Tibial nerve (tissue), 4 donors: ENCODE measurements at places on chromosomes 4 and X.

- DNase-seq, result peak; percentile 16
These were observed 674 bp downstream of the SEC24B start for GRCh38 chr4:109434007-109434971.

DNA sequence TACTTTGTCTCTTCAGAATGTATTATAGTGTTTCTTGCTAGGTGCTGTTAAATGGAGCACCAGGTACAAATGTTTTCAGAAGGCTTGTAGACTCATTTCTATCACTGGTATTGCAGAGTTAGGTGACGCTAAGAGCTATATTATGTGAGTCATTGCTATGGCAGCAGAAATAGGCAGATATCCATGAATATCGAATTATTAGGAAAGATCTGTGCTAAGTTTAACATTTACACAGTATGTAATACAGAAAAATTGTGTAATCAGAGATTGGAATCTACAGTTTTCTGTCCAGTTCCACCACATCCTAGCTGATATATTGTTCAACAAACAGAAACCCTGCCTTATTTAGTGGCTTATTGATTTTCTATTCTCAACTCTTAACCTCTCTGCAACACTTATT, 1025.5 kb downstream of the STIM2 start:
- no peak for DNase-seq

DNA sequence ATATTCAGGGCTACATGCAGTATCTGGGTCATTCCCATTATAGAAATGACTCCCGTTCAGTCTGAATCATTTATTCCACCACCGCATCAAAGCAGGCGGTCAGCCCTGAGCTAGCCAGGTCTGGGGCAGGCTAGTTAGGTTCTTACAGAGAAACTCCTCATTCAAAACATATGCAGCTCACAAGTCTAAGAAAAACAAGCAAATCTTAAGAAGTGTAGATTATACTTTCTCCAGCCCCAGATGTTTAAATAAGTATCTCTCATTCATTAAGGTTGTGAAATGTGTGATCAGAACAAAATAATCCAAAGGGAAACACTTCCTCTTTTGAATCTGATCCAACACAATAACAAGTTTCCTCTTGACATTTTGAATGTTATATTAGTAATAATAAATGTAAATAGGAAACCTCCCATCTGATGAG, 441.9 kb downstream of the INPP4B start:
- no peak for DNase-seq

- no peak for DNase-seq
These were observed 72.7 kb downstream of the SHISA3 start for GRCh38 chr4:42470023-42470422.

DNA sequence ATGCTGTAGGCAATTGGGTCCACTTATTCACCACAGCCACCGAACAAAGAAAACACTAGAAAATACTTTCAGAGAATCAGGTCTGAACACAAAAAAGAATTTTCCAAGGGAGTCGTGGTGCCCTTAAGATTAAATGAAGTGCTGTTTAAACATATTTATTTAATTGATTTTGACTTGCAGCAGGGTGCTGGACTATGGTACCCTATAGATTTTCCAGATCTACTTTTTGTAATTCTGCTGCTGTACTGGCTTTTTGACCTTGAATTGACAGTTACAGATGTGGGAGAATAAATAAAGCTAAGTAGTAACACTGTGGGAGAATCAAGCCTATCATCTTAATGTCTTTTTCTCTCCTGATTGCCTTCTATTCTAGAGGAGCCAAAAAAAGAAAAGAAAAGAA, 735.3 kb upstream of the FTHL17 start:
- no peak for DNase-seq

DNA sequence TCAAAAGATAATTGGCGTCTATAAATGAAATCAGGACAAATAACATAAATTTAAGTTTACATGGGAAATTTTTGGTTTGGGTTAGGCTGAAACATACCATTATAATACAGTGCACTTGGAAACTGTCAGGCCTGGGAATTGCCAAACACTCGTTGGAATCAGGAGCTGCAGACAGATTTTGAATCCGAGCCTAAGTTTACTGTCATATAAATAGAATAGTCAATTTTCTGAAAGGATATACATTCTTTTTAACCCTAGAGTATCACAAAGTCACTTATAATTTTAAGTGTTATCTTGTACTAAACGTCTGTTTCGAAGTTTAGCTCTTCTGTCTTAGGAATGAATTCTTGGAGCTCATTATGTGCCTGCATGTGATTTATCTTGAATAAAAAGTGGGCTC, 234.1 kb downstream of the VEGFC start:
- no peak for DNase-seq

DNA sequence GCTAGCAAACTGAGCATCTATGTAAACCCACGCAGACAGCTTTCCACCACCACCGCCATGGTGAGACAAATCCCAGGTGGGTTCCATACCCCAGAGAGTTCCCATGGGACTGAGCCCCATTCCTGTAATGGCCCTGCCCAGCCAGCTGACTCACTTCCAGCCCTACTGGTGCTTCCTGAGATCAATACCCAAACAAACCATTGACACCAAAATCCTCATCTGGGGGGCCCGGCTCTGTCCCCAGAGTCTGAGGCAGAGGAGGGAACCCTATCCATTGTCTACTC, 30.1 kb upstream of the JAKMIP1 start:
- no peak for DNase-seq

DNA sequence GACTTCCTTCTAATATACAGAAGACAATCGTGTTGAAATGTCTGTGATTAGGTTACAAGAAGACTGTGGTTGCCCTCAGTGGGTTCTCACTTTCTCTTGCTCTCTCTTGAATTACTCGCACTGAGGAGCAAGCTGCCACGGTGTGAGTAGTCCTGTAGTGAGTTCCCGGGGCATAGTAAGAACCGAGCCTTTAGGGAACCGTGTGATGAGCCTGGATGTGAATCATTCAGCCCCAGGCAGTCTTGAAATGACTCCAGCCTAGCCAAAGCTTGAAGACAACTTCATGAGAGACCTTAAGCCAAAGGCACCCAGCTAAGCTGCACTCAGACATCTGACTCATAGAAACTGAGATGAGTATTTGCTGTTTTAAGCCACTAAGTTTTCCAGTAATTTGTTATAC, 292.7 kb downstream of the SPOCK3 start:
- DNase-seq, result no peak

- DNase-seq, result no peak
These were observed 1.5 kb downstream of the FHDC1 start for GRCh38 chr4:152937336-152938236.

DNA sequence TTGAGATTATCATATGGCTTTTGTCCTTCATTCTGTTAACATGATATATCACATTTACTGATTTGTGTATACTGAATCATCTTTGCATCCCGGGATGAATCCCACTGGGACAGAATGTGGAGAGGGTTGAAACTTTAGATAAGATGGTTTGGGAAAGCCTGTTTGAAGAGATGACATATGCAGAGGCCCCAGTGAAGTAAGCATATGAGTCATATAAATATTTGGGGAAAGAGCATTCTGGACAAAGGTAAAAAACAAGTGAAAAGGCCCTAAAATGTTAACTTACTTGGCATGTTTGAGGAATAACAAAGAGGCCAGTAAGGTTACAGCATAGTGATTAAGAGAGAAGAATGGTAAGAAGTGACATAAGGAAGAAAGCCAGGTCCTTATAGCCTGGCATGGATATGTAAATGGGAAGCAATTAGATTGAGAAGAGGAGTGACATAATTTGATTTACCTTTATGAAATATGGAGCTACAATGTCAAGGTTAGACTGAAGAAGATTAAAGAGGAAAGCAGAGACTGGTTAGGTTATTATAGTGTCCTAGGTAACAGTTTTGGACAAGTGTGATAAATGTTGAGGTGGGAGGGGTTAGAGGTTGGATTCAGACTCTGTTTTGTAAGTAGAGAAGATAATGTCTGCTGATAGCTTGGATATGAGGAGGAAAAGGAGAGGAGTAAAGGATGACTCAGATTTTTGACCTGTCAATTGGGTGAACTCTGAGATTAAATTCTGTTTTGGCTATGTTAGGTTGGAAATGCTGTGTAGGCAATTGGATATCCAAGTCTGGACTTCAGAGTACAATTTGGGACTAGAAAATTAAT, 54.6 kb upstream of the DRP2 start:
- DNase-seq, result no peak

- DNase-seq, result no peak
These were observed 45.2 kb upstream of the WDR1 start for GRCh38 chr4:10161840-10162239.

DNA sequence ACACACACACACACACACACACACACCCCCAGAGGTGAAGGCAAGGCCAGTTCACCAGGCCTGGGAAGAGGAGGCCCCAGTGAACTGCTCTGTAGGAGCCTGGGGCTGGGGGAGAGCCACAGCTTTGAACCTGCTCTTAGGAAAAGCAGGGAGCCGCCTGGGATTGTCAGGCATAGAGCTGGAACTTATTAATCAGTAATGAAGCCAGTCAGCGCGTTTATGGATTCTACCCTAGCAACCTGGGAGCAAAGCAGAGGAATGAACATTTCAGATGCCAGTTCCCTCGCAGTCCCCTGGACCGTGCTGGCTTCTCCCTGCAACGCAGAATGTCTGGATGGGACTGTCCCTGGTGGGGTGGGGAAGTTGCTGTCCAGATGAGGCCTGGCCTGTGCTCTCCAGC, 45.3 kb upstream of the DDX3X start:
- DNase-seq, result no peak

GRCh38 chr4:130192787-130193186, 1096.8 kb downstream of the C4orf33 start:
- no peak for DNase-seq

- no peak for DNase-seq
These were observed 760 bp downstream of the UGT8 start for GRCh38 chr4:114599231-114599902.

DNA sequence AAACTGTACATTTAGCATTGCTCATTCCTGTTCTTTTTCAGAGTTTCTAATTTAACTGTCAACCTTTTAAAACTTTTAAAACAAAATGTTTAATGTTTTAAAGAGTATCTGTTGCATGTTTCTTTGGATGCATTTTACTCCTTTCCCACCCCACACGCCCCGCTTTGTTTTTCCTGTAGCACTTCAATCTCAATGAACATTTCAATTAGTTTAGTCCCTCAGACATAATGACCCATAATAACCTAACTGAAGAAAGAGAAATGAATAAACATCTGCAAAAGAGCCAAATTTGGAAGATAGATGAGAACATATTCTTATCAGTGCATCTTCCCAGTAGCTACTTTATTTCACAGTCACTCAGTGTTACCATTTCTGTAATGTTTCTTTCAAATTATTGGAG, 7.5 kb downstream of the PCDH10 start:
- DNase-seq, result no peak

- DNase-seq, result no peak
These were observed 20.1 kb downstream of the ENPP6 start for GRCh38 chr4:184197536-184198082.

DNA sequence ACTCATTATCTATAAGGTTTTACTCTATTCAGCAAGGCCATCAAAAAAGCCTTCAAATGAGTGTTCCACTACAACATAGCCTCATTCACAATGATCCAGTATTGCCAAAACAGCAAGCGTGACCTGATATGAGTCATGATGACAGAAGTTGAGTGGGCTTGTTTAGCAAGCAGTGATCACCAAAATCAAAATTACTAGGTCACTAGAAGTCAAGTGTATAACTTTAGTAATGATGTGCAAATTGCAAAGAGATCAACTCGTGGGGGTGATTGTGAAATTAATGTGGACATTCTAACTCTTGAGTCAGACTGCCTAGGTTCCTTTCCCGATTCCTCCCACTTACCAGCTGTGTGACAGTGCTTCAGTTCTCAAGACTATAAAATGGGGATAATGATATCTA, 124.5 kb downstream of the CHM start:
- DNase-seq, result no peak

DNA sequence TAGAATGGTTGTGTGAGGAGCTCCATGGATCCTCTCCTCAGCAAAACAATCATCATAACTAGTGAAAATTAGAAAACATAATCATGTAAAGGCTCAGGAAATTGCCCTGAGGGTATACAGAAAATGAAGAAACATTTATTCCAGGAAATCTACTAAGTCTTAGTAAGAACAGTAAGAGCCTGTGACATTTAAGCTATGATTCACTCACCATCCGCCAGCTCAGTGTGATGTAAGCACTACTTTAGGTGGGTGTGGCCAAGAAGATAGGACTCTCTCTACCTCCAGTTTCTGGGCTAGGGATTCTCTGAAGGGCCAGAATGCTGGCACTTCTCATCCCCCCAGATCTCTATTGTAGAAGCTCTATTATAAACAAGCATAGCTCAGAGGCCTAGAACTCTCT, 147.5 kb downstream of the DLG3 start:
- DNase-seq, result no peak

GRCh38 chr4:181684310-181684709, 558.9 kb upstream of the TENM3 start:
- DNase-seq, result no peak

- DNase-seq, result no peak
These were observed 70.8 kb upstream of the PGRMC2 start for GRCh38 chr4:128358231-128358912.

DNA sequence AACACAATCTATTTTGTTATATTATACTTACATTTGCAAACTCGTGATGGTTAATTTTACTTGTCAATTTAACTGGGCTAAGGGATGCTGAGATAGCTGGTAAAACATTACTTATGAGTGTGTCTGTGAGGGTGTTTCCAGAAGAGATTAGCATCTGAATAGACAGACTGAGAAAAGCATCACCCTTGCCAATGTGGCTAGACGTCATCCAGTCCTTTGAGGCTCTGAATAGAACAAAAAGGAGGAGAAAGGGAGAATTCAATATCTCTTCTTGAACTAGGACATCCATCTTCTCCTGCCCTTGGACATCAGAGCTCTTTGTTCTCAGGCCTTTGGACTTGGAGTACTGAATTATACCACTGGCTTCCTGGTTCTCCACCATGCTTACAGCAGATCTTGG, 154.6 kb downstream of the EPHA5 start:
- DNase-seq, result no peak

GRCh38 chr4:142579443-142579842, 266.7 kb downstream of the INPP4B start:
- DNase-seq, result no peak

GRCh38 chr4:182886205-182886604, 31.0 kb downstream of the DCTD start:
- DNase-seq, result no peak

- DNase-seq, result no peak
These were observed 97.9 kb upstream of the EOLA2 start for GRCh38 chrX:150036181-150036580.

- no peak for DNase-seq
These were observed 20.6 kb upstream of the MAML3 start for GRCh38 chr4:140174543-140174942.

DNA sequence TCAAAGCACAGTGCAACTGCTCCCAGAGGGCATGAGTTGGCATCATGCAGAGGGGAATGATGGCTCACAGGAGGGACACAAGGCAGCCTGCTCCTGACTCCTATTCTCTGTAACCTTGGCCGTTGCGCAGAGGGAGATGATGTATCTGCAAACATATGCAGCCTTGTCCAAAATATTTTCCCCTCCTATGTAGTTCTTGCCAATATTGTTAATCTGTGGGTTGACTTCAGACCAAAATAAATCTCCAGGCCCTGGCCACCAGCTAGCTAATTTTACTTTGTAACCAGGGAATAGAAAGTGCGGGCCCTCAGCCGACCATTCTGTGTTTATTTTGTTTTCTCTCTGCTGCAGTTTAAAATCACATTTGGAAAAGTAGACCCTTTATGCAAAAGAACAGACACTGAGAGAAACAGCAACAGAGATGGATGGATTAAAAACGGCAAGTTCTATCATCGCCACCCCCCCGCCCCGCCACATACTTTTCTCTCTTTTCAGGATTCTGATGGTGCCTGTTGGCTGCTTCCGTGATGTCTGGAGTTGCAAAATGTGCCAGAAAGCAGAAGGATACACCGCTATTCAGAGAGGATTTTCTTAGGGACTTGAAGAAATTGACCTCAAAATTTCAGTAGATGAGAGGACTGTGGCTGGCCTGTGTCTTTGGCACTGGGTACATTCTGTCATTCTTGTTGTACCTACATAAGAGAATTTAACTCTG, 185.3 kb upstream of the BCOR start:
- no peak for DNase-seq
